Activated T-cell treated with anti-CD3 and anti-CD28 coated beads, Interleukin-2, amount 50 U/mL, for 1 hour (primary cell): ENCODE measurements at places on chromosomes 16 and 17.

- DNase-seq, result no peak
Measured at GRCh38 chr17:57554826-57555635, 190.1 kb downstream of the CCDC182 start.

- DNase-seq, result peak; percentile 86
Measured at GRCh38 chr16:1771188-1771863, at the start of gene NME3. Gene NME3, minus strand, starts transcription at chr16:1771543. Its CDS starts 9 bp downstream, at chr16:1771534.

- no peak for DNase-seq
Measured at GRCh38 chr16:85361441-85362118, 249.3 kb upstream of the CIBAR2 start.

DNA sequence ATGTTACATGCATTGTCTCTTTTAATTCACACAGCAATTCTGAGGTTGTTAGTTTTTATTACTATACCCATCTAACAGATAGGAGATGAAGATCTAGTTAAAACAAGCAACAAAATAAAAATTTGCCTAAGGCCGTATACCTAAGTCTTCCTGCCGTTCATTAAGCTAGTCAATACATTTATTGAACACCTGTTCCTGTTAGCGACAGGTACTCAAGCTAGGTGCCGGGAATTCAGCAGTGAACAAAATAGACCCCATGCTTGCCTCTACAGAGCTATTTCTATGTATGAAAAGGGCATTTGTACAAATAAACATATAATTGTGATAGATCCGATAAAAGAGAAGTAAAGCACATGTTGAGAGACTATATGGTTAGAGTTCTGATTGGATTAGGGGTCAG is 3.4 kb upstream of the VPS53 start:
- DNase-seq, result no peak

GRCh38 chr17:45428050-45428617 is 4.5 kb downstream of the ARHGAP27 start:
- peak; percentile 89 for DNase-seq

- DNase-seq, result no peak
Measured at GRCh38 chr17:48526608-48527546, 3.9 kb downstream of the HOXB1 start.

DNA sequence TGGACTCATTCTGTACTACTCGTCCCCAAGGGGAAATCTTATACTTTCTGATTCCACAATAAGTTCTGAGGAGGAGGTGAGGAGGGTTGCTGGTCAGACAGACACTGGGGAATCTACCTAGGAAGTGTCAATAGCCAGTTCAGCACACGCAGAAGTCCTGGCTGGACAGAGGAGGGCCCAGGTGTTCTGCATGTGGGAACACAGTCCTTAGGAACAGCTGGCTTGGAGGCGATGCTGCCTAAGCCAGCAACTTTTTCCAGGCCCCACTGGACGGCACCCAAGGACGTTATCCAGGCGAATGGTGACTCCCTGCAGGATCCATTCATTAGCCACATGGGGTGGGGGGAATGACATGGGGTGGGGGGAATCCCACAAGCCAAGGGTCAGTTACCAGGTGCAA is 29.9 kb upstream of the WFIKKN2 start:
- DNase-seq, result no peak

GRCh38 chr17:27569257-27569722 is 61.7 kb upstream of the LGALS9 start:
- DNase-seq, result peak; percentile 38

DNA sequence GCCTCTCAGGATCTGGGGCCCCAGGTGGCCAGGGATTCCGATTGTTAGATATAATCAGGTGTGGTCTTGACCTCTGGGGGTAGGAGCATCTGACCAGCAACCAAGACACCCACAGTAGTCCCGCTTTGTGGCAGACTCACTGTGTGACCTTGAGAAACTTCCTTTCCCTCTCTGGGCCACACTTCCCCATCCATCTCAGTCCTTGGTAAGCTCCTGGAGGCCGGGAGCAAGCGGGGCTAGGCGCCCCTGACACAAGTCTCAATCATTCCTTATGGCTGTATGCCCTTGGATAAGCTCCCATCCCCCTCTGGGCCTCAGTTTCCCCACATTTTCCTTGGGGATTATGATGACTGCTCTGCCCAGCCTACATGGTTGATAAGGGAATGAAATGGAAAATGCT is 21.3 kb downstream of the CPNE2 start:
- DNase-seq, result no peak

- peak; percentile 85 for DNase-seq
Measured at GRCh38 chr17:8745586-8746500, 1.2 kb upstream of the CCDC42 start.

DNA sequence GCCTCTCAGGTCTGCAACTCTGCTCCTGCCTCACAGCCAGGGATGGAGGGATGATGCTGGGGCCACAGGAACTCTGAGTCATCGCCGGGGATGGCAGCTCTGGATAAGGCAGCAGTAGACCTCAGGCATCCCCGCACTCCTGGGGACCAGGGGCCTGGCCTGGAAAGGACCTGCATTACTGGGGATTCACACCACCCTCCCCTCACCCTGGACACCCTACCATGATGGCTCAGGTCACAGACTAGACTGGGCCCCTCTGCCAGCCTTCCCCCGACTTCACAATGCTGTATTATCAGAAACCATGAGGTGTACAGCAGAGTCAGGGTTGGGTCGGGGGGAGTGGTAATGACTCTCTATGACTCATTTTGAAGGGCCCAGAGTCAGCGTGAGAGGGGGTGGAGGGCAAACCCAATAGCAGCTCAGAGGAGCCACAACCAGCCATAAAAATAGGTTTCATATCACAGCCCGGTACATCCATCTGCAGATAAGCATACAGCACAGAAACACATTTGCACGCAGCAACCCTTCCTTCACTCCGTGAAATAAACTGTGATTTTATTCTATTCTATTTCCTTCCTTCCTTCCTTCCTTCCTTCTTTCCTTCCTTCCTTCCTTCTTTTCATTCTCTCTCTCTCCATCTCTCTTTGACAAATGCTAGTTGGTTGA is 28.8 kb downstream of the DYNLRB2 start:
- peak; percentile 38 for DNase-seq

DNA sequence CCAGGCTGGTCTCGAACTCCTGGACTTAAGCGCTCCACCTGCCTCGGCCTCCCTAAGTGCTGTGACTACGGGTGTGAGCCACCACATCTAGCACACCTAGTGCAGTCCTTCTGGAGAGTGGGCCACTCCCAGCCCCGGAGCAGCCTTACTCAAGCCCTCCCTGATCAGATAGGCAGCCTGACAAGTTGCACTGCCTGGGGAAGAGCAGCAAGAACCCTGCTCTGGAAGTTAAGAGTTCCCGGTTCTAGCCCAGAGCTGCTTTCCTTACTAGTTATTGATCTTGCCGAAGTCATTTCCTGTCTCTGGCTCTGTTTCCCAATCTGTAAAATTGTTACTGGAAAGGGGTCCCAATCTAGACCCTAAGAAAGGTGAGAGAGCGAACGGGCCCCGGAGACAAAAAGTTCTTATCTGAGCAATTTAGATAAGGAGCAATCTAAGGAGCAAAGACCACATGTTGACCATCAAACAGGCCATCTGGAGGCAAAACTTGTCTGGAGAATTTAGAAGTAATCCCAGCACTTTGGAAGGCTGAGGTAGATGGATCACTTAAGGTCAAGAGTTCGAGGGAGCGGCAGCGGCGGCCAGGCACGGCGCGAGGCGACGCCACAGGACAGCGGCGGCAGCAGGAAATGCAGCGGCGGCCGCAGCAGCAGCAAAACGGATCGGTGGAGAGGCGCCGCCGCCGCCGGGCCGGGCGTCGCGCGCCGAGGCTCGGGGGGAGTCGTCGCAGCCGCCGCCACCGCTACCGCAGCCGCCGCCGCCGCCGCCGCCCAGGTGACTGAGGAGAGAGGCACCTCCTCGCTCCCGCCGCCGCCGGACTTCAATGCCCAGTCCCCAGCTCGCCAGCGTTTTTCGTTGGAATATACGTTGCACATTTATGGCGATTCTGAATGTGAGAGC is 4.3 kb upstream of the NAGLU start:
- DNase-seq, result peak; percentile 61

DNA sequence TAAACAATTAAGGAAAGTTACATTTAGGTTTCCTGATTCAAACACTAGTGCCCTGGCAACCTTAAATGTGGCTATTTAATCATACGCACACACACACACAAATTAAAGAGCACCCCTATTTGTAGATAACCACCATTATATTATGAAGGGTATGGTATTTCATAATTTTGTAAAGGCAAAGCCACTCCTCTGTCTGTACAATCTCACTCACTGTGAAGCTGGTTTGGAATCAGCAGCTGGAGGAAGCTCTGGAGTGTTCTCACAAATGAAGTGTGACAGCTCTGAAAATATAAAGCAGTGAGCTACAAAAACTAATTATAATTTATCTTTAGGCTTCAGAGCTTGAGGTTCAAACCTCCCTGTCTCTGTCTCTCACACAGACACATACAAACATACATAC is 57.9 kb upstream of the KCNJ16 start:
- DNase-seq, result no peak

DNA sequence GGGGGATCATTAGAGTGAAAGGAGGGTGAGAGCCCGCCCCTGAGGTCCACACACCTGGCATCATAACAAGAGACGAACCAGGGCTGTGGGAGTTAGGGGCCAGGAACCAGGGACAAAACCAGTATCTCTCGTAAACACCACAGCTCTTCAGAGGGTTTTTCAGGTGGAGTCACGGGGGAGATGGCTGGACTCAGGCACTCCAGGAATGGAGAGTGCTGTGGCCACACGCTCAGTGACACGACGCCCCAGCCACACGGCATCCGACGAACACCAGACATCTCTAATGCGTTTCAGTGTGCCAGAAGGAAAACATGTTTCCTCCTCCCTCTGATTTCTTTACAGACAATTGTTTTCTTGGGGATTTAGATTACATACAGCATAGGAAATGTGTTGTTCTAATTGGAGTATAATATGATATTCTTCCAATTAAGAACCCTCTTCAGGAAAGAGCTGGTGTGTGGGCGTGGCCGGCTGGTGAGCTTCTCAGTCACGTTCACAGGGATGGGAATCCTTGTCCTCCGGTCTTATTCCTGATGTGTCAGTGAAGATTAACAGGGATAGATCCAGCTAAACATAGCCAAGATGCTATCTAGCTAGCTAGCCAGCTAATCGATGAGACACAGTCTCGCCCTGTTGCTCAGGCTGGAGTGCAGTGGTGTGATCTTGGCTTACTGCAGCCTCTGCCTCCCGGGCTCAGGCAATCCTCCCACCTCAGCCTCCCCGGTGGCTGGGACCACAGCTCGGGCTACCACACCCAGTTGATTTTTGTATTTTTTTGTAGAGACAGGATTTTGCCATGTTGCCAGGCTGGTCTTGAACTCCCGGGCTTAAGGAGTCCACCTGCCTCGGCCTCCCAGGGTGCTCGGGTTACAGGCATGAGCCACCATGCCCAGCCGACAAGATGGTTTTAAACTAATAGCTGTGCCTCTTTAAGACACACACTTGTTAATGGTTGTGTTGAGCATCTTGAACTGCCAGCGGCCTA is 98.6 kb downstream of the BANP start:
- DNase-seq, result no peak

GRCh38 chr17:73743518-73744201 is 99.4 kb upstream of the SDK2 start:
- no peak for DNase-seq

- peak; percentile 27 for DNase-seq
Measured at GRCh38 chr16:49876716-49877129, 20.8 kb upstream of the ZNF423 start.

- DNase-seq, result no peak
Measured at GRCh38 chr17:81615401-81615930, 21.4 kb downstream of the NPLOC4 start.

GRCh38 chr16:2451851-2452320 is 8.0 kb upstream of the TEDC2 start:
- DNase-seq, result no peak

GRCh38 chr17:63827801-63828221 is 348 bp upstream of the FTSJ3 start:
- no peak for DNase-seq

GRCh38 chr17:78496311-78496710 is 80.9 kb downstream of the DNAH17 start:
- no peak for DNase-seq

GRCh38 chr16:17365591-17366298 is 105.0 kb downstream of the XYLT1 start:
- no peak for DNase-seq

GRCh38 chr16:61887903-61888302 is 148.3 kb downstream of the CDH8 start:
- DNase-seq, result no peak

- no peak for DNase-seq
Measured at GRCh38 chr16:15571557-15571956, 71.4 kb downstream of the MARF1 start.

DNA sequence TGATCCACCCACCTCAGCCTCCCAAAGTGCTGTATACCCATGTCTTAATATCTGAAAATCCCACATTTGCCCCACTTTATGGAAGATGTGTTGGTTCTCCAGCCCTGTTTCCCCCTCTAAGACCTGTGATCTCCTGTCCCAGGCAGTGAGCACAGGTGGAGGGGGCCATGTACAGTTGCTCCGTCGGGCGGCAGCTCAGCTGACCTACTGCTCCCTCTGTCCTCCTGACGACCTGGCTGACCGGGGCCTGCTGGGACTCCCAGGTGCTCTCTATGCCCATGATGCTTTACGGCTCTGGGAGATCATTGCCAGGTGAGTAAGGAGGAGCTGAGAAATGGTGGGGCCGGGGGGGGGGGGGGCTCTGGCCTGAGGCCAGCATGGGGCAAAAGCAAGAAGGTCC is 6.7 kb upstream of the RNASEK start:
- no peak for DNase-seq

DNA sequence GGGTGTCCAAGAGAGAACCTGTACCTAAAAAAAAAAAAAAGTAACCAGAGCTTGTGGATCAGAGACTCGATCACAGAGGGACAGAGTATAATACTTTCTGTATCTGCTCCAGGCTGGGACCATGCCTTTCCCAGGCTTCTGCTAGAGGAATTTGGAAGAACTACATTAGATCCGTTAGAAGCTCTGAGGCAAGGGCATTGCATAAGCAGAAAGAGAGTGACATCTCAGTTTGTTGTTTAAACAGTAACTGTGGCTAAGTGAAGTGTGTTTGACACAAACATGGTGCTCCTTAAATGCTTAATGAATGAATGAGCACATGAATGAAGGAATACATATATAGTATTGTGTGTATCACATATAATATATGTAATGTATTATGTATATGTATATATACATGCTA is 131.2 kb downstream of the HS3ST3B1 start:
- DNase-seq, result no peak

- DNase-seq, result no peak
Measured at GRCh38 chr17:21212826-21213637, 929 bp downstream of the TMEM11 start.
